ENCODE measurements at places on chromosomes 7 and 10. TPM values are rescaled to one million over a fixed set of nuclear protein-coding genes. Genes with fewer than 3 reads are reported as not detected.

- DNase-seq: no peak
Observed at GRCh38 chr7:23335136-23335535, 36.0 kb downstream of the MALSU1 start.

Gene MYL10
- not detected for total RNA-seq

DNA sequence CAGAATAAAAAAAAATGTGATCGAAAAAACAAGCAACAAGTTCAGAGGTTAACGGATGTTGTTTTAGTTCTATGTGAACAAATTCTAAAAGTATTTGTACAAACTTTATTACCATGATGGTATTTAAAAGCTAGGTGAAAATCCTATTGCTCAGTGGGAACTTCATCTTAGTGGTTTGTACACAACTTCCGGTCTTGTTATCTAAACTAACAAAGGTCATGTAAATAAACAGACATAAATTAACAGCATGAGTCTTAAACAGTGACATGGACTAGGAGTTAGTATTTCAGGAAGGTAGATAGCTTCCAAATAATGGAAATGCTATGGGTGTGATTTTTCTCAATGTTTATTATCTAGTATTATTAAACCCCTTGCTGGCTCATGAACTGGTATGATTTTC lies 83.8 kb downstream of the SPAG6 start:
- no peak for DNase-seq

Gene RET
- total RNA-seq: 4.4 TPM

GRCh38 chr7:36929791-36930190 lies 205.5 kb upstream of the AOAH start:
- no peak for DNase-seq

DNA sequence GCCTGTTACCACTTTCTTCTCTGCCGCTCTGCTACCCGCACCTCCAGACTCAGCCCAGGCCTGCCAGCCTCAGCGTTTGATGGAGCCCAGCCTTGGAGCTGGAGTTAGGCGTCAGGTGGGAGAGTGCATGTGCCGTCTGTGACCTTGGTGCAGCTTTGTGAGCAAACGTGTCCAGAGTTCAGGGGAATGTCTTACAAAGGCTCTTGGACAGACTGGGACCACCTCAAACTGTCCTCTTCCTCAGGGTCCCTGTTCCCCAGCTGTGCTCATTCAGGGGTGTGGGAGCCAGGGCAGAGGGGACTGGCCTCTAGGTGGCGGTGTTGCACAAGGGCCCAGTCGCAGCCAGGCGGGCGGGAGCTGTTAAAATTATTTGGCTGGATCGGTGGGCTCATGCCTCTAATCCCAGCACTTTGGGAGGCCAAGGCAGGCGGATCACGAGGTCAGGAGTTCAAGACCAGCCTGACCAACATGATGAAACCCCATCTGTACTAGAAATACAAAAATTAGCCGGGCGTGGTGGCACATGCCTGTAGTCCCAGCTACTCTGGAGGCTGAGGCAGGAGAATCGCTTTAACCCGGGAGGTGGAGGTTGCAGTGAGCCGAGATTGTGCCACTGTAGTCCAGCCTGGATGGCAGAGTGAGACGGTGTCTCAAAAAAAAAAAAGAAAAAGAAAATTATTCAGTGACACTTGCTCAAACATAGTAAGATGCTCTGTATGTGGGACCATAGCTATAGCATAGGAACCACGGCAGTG lies 89.2 kb downstream of the ADCY1 start:
- no peak for DNase-seq

DNA sequence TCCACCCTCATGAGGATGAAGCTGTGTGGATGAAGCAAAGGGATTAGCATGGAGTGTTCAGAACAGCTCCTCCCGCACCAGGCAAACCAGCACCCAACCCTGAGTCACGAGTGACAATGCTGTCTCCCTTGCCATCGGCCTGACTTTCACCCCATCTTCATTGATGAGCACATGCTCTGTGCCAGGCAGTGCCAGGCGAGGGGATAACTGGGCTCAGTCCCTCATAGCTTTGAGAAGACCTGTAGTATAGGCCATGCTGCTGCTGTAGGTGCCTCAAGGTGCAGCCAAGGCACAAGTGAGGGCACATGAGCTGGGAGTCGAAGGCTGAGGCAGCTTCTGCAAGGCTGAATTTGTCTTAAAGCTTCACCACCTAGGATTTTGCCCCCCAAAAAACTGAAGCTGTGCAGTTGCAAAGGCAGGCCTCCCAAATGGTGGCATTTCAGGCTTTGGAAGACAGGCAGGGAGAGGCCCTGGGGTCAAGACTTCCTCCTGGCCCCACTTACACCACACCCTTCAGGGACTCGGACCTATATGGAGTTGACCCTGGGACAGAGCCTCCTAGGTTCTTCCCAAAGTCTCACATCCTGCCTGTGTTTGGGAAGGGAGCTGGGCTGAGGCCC lies 54.2 kb upstream of the GDF10 start:
- no peak for DNase-seq

GRCh38 chr7:69935107-69935506 lies 336.8 kb downstream of the AUTS2 start:
- DNase-seq: no peak

DNA sequence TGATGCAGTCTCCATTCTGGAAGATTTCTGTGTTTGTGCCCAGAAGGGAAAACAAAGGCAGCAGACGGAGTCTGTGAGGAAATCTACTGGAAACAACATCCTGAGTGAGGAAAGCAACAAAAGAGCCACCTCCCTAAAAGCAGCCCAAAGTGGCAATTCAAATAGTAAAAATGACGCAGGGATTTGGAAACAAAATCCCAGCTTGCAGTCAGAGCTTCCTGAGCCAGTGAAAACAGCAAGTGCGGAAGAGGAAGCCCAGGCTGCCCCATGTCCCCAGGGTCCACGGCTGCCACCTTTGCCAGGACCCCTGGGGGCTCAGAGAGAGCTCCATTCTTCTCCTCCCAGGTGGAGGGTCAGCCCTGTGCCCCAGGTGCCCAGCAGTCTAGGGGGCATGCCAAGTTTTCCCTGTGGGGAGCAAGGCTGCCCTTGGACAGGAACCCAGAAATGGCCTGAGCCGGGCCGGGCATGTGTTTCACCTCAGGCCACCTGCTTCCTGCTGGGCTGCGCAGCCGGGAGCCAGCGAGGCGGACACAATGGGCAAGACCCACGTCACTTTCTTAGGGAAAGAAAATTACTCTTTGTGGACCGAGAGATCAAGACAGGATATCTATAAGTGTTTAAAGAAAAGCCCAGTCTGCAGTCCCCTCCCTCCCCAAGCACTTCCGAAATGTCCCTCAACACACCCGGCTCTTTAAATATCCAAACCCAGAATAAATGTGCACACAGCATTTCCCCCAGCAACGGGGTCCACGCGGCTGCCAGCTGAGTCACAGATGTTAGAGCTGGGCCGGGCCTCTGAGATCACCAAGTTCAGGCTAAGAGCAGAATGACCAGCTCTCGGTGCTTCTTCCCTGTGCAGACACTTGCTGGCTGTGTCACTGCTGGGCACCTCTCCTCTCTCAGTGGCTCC lies 231.1 kb downstream of the ARHGAP12 start:
- DNase-seq: peak; percentile 54

DNA sequence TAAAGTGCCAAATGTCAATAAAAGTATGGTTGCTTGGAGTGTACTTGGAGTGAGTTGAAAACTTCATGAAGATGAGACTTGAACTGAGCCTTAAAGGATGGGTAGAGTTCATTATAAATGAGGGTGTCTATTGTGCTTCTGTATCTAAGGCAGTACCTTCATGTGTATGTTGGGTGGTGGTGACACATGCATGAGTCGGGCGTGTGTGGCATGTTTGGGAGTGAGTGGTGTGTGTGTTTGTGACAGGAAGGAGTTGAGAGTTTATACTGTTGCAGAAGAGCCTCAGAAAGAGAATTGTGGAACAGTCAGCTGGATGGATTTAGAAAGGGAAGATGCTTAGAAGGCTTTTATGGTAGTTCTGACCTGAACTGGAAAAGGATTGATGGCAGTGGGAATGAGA lies 6.0 kb upstream of the ZRANB1 start:
- DNase-seq: no peak

Gene TMEM229A
- total RNA-seq: 2.4 TPM

GRCh38 chr10:15113766-15114165 lies 16.6 kb downstream of the RPP38 start:
- DNase-seq: no peak

- no peak for DNase-seq
Observed at GRCh38 chr10:97065686-97066660, 119.8 kb downstream of the SLIT1 start.

Gene DLD
- 70.8 TPM for total RNA-seq

GRCh38 chr10:72083790-72084459 lies 4.4 kb downstream of the SPOCK2 start:
- peak; percentile 29 for DNase-seq

DNA sequence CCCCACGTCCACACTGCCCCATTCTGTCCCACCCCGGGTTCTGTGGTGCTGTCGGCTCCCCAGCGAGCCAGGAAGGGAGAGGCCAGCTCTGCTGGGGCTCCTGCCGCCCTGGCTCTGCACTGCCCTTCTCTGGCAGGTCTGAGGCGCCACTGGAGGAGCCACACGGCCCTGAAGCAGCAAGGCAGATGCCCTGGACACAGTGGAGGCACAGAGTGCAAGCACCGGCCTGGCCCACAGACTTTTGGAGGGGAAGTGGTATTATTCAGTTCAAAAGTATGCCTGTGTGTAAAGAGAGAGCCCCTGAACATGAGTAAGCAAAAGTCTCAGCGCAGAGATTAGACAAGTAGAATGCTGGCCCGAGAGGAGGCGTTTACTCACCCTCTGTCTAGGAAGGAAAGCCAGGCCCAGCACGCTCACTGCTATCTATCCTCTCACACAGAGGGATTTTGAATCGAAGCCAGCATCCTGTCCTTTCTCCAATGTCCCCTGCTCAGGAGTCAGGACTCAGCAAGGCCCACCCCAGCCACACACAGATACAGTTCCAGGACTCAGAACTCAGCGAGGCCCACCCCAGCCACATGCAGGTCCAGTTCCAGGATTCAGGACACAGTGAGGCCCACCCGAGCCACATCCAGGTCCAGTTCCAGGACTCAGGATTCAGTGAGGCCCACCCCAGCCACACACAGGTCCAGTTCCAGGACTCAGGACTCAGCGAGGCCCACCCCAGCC lies 115.0 kb downstream of the EGFR start:
- no peak for DNase-seq

Gene OR2A5
- total RNA-seq: not detected

Gene ZNF853
- 10.4 TPM for total RNA-seq

- no peak for DNase-seq
Observed at GRCh38 chr7:111292026-111292470, 201.1 kb downstream of the LRRN3 start.

DNA sequence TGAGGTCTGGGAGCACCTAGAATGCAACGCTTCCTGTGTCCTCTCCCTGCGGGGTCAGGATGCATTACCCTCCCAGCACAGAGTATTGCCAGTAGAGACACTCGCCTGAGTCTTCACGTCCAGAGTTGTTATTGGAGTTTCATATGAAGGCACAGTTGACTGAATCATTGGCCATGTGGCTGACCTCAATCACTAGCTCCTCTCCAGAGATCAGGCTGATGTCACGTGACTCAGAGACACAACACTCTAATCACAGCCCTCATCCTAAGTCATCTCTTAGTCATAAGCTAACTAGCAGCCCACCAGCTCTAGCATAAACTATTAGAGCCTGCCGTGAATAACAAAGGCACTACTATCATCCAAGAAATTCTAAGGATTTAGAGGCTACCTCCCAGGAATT lies 107.8 kb downstream of the HECW1 start:
- no peak for DNase-seq

DNA sequence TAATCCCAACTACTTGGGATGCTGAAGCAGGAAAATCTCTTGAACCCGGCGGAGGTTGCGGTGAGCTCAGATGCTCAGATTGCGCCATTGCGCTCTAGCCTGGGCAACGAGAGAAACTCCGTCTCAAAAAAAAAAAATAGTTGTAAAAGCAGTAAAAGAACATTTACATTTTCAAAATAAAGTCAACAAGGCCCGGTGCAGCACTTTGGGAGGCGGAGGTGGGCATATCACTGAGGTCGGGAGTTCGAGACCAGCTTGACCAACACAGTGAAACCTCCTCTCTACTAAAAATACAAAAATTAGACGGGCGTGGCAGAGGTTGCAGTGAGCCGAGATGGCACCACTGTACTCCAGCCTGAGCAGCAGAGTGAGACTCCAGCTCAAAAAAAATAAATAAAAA lies 4.0 kb downstream of the CCAR1 start:
- DNase-seq: no peak

GRCh38 chr7:19999681-20000080 lies 217.5 kb downstream of the MACC1 start:
- DNase-seq: no peak

Gene ECHS1
- total RNA-seq: 23.7 TPM

DNA sequence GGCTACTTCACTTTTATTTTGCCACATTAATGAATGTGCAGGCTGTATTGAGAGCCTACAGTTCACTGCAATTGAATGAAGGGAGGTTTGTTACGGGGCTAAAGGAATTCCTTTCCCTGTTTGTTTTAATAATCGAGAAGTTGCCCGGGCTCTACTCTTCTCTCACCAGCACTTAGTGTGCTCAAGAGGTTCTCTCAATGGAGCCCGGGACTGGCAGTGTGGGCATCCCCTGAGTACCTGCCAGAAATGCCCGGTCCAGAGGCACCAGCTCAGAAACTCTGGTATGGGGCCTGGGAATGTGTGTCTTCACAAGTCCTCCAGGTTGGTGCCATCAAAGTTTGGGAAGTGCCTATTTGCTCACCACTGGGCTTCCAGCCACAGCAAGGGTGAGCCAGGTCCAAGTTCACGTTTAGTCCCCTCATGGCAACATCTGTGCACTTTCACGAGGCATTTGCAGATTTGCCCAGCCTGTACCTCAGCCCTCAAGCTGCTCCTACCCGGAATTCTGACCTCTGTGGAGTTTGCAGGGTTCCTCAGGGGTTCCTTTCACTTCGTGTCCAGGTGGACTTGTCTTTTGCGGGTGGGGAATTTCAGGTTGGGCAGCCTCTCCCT lies 622.4 kb downstream of the SDK1 start:
- no peak for DNase-seq

DNA sequence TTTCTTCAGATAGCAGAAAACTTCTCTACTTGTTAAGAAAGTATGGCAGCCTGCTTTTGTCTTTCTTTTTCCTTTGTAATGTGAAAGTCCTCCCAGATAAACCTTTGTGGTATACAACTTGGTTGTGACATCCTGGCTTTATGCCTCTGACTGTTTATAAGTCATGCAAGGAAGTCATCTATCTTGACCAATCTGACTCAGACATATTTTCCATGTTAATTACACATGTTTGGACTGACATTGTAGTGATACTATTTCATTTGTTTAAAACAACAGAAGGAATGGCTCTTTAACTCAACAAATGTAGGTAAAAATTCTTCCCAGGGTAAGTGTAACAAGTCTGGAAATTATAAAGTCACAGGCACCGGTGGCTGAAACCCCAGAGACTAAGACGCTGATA lies 341.6 kb upstream of the MEOX2 start:
- no peak for DNase-seq

- DNase-seq: no peak
Observed at GRCh38 chr10:62900829-62901571, 84.8 kb upstream of the EGR2 start.

GRCh38 chr7:135886345-135887132 lies 90.6 kb downstream of the MTPN start:
- DNase-seq: no peak

Gene SLC39A12
- total RNA-seq: 0.54 TPM

Gene GIMAP7
- total RNA-seq: 1.8 TPM

Gene IL2RA
- not detected for total RNA-seq

GRCh38 chr10:68871731-68872342 lies 29.3 kb upstream of the DDX50 start:
- no peak for DNase-seq

Gene LIPN
- total RNA-seq: not detected

GRCh38 chr10:71695502-71696476 lies 23.8 kb downstream of the C10orf105 start:
- no peak for DNase-seq

Gene BLVRA
- total RNA-seq: 8.9 TPM

Data from cerebellum (tissue), 4 donors.